AML-193 (cell line): ENCODE measurements at places on chromosomes 12 and 14.
A peak's percentile ranks its signal among the peaks of the same experiment; 100 is the strongest.

- DNase-seq, result no peak
Observed at GRCh38 chr14:80491131-80491530, 279.8 kb upstream of the DIO2 start.

- DNase-seq, result no peak
Observed at GRCh38 chr14:66315548-66315947, 170.6 kb upstream of the CCDC196 start.

DNA sequence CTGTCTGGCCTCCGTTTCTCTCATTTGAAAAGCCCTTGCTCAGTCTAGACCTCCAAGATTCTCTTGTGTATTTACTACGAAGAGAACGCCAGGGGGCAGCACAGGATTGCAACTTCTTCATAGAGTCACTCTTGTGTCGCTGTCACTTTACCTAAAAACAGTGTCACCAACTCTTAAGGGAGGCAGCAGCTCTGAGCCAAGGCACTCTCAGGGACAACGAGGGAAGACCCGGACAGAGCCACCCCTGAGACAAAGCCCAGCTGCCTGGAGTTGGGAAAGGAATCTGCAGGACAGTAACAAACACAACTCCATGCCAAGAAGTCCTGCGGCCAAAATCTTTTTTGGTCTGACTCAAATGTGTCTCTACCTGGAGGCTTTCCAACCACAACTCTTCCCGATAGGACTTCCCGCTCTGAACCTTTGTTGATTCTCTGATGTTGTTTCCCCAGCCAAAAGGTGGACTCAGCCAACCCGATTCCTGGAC, 9.6 kb upstream of the RPAP3 start:
- DNase-seq, result peak; percentile 84

DNA sequence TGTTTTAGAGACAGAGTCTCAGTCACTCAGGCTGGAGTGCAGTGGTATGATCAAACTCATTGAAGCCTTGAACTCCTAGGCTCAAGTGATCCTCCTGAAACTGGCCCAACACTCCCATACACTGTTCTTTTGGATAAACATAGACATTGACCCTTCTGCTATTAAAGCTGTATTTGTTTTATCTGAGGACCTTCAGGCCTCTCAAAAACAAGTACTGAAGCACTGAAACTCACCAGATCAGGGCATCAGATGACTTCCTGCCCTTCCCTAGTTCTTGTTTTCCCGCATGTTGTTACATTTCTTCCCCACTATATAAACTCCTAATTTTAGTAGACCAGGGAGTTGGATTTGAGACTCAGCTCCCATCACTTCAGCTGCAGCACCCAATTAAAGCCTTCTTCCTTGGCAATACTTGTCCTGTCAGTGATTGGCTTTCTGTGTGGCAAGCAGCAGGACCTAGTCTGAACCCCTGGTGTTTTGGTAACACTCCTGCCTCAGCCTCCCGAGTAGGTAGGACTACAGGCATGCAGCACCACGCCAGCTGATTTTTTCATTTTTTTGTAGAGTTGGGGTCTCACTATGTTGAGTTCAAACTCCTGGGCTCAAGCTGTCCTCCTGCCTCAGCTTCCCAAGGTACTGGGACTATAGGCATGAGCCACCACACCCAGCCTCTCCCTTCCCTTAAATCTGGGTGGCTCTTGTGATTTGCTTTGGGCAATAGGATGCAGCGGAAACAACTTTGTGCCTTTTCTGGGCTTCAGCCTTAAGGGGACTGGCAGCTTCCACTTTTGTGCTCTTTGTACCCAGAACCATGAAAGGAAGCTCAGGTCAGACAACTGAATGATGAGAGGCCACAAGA, 12.5 kb upstream of the IFT81 start:
- no peak for DNase-seq
